ENCODE measurements at places on chromosomes 13 and 19.

DNA sequence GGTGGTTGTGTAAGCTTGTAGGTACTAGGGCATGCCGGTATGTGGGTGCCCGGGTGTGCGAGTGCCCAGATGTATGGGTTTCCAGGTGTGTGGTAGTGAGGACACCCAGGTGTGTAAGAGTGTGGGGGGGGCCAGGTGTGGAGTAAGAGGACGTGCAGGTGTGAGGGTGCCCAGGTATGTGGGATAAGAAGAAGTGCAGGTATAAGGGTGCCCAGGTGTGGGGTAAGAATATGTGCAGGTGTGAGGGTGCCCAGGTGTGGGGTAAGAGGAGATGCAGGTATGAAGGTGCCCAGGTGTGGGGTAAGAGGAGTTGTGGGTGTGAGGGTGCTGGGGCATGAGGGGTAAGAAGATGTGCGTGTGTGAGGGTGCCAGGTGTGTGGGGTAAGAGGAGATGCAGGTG, 14.3 kb downstream of the MARK4 start:
- DNase-seq = no peak

DNA sequence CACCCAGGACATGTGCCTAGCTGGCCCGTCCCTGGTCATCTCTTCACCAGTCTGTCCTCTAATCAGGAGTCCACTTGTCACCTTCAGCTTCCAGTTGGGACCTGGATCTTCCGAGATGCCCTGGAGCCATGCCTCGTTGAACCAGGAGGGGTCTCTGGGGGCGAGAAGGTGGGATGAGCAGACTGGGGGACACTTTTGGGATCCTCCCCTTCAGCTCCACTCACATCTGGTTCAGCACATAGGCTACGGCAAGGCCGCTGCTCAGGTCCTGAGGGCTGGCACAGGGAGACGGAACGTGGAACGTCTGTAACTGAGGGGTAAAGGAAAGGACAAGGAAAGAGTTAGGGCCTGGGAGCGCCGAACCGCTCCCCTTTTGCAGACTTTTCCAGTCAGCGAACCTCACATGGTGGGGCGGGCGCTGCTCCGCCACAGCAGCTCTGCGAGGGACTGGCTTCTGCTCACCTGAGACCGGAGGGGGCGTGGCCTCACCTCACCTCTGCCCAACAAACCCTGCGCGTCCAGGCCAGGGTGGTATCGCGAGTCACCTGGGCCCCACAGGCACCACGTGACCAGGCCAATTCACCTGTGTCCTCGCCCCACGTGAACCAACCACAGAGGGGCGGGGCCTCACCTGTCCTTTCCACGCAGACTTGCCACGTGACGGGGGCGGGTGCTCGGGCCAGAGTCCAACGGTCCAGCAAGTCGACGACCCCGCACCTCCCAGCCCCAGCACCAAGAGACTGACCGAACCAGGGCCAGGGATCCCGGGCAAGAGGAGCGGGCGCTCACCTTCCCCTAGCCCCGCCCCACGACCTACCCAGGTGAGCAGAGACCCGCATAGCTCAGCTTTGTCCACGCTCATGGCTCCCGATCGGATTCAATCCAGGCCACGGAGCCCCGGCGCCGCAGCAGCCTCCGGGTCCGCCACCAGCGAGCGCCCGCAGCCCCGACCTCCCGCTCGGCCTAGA, at the start of gene HOOK2:
Gene HOOK2 (minus strand): TSS at position 965 of the 968 bp plus-strand sequence. CDS start 103 bp downstream, at position 862.
- DNase-seq = no peak

- no peak for DNase-seq
Measured at GRCh38 chr13:111291908-111292307, 28.5 kb upstream of the TEX29 start.

DNA sequence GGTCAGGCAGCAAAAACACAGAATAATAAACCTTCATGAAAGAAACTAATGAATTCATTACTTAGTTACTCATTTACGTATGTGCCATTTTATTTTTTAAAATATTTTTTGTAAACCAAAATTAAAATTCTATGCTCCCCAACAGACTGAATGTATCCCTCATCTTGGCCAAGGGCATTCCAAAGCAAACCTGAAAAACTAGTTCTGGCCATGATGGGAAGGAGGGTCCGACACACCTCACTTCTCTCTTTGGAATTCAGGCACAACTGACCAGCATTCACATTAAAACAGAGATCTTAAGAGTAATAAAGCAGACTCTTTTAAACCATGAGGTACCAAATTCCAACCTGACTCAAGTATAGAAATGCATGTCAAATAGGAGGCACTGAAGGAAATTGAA, 1576.9 kb upstream of the SPRY2 start:
- no peak for DNase-seq

DNA sequence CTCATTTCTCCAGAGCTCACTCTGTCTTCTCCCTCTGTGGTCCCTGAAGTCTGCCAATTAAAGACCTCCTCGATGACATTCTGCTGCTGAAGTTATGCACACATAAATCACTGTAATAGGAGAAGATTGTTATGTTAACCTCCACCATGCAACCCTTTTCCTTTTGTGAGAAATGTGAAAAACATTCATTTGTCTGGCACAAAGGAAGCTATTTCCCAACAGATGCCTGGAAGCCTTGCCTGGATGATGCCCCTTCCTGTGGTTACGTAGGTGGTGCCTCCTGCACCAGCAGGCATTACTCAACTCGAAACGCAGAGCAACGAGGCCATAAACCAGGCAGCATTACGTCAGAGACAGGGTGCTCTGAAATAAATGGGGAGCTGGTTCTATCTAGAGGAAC, 327.4 kb upstream of the ZNF507 start:
- no peak for DNase-seq

DNA sequence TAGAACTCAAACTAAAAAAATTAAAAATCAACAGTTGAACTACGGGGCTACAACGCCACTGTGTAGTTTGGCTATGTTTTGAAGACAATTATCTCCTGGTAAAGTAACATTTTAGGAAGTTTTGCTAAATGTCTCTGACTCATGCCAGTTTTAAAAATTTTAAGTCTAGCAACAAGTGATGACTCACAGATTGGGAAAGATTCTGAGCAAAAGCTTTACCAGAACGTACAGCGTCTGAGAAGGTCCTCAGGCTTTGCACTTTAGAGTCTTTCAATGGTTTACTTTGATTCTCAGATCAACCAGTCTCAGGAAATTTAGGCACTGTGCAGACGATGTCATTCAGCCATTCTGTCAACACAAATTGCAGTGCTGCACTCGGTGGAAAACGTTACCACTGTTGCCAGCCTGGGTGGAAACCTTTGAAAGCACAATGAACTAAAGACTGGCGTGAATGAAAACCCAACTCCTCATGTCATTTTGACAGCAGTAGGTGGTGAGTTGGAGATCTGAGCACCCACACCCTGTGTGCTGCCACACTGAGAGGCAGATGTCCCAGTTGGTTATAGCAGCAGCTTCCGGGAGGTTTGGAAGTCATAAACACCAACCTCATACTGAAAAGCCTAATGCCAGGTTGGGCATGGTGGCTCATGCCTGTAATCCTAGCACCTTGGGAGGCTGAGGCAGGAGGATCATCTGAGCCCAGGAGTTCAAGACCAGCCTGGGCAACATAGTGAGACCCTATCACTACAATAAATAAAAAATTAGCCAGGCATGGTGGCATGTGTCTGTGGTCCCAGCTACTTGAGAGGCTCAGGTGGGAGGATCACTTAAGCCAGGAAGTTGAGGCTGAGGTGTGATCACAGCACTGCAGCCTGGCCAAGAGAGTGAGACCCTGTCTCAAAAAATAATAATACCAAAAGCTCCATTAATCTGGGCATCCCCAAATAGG, 6.3 kb upstream of the WTIP start:
- no peak for DNase-seq

- DNase-seq = no peak
Measured at GRCh38 chr13:97108530-97108900, 113.6 kb upstream of the MBNL2 start.

DNA sequence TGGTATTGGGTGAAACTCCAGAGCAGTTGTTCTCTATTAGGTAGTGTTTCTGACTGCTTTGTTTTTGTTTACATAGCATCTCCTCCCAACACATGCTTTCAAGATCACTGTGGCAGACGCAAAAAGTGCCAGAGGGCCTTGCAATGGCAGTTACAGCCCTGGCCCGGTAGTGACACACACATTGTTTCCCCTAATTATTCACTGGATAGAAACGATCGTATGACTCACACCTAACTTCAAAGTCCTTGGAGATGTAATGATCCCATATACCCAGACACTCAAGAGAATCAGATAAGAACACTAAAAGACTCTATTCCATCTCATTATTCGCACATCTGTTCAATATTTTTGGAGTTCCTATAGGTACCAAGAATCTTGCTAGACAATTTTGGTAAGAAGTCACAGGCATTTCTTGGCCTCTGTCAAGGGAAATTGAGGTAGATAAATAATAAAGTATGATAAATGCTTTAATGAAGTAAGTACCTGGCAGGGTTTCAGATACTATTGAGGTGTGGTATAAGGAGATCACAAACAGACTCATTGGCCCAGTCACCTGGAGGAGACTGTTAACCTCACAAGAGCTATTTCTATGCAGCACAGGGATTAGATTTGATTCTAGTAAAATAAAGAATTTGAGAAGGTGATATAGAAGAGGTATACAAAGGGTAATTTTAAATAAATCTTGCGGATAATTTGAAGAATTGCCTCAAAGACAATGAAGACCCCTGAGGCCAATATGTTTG, 485.3 kb downstream of the SLITRK6 start:
- no peak for DNase-seq

- DNase-seq = no peak
Measured at GRCh38 chr19:8366961-8367326, 3.0 kb downstream of the ANGPTL4 start.

GRCh38 chr13:59343993-59344822, 819.5 kb downstream of the DIAPH3 start:
- no peak for DNase-seq

- DNase-seq = no peak
Measured at GRCh38 chr13:50248516-50249143, 233.4 kb downstream of the KCNRG start.

- no peak for DNase-seq
Measured at GRCh38 chr19:35055715-35056179, 14.2 kb downstream of the HPN start.

GRCh38 chr13:33258808-33259193, 26.8 kb downstream of the STARD13 start:
- no peak for DNase-seq

GRCh38 chr13:103403814-103404213, 337.6 kb upstream of the SLC10A2 start:
- no peak for DNase-seq

DNA sequence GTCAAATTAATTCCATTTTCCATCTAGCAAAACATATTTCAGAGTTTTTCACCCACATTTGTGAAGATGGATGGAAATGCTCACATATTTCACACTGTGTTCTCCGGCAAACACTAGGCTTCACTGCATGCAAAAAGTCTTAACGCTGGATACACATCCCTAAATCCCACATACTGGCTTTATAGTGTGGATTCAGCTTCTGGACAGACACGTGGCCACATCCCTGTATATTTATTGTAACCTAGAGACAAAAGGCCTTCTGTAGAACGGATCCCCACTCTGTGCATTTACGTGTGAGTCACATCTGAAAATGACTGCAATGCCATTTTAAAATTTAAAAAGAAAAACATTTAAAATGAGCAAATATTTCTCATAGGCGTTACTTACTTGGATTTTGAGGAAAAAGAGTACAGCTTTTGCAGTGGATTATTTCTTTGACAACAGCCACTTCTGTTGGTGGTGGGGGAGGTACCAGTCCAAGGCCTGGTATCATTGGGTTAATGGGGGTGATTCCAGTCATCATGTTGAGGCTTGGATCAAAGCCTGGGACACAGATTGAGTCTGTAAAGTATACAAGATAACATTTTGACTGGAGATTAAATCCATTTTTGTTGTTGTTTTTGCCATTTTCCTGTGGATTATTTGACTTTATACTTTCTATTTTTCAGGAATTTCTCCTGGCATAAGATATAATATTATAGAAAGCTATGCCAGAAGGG, 337.7 kb downstream of the DNAJC15 start:
- DNase-seq = no peak

GRCh38 chr13:27130979-27131623, 40.5 kb downstream of the USP12 start:
- peak; percentile 61 for DNase-seq

GRCh38 chr13:50069261-50069660, 54.0 kb downstream of the KCNRG start:
- DNase-seq = no peak

DNA sequence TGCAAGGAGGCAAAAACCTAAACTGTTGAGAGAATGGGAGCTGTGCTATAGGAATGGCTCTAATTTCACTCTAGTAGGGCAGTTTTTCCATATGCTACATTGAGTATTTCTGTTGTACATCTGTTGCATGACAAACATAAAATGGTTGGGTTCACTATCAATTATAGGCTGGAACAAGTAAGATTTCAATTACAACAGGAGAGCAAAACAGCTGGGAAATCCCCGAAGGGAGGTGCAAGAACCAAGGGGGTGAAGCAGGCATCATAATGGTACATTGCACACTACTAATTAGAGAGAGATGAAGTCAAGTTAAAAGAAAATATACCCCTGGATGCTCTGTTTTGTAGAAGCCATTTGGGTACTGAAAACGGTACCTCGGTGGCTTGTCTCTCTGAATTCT, 389.5 kb downstream of the PCDH9 start:
- no peak for DNase-seq

- no peak for DNase-seq
Measured at GRCh38 chr19:7109678-7110289, 40.3 kb downstream of the ZNF557 start.

DNA sequence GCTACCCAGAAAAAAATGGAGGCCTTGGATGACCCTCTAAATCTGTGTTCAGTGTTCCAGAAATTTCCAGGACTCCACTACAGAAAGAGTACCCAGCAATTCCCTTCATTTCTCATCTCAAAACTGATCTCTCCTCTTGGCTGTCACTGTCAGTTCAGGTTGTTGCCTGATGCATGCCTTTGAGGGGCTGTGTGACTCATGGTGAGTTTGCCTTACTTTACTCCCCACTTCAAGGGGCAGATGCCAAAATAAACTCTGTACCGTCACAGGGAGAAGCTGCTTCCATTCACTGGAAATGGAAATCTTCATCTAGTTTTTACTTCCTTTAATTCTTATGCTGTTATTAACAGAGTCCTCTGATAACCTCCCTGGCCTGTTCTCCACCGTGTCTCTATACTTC, 1075.0 kb downstream of the DIAPH3 start:
- no peak for DNase-seq

- DNase-seq = peak; percentile 9
Measured at GRCh38 chr19:13621413-13621812, 115.1 kb upstream of the CACNA1A start.

GRCh38 chr19:2330632-2331284, 2.3 kb downstream of the SPPL2B start:
- DNase-seq = no peak

DNA sequence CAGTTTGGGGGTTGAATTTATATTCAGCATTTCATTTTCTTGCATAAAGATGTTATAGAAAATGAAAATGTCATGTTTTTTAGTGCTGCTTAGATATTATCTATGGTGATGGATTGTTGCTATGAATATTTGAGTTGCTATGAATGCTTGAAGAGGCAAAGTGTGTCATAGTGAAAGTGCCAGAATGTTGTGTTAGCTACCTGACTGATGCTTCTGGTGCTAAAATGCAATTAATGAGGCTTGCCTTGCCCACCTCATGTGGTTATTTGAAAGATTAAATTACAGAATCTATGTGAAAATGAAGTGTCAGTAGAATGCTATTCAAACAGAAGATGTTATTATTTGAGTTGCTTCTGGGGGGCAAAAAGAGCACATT, 62.7 kb upstream of the MYCBP2 start:
- no peak for DNase-seq

- DNase-seq = no peak
Measured at GRCh38 chr19:14142262-14143190, 6.1 kb upstream of the ASF1B start.
